ENCODE measurements at places on chromosomes 7 and 10.

DNA sequence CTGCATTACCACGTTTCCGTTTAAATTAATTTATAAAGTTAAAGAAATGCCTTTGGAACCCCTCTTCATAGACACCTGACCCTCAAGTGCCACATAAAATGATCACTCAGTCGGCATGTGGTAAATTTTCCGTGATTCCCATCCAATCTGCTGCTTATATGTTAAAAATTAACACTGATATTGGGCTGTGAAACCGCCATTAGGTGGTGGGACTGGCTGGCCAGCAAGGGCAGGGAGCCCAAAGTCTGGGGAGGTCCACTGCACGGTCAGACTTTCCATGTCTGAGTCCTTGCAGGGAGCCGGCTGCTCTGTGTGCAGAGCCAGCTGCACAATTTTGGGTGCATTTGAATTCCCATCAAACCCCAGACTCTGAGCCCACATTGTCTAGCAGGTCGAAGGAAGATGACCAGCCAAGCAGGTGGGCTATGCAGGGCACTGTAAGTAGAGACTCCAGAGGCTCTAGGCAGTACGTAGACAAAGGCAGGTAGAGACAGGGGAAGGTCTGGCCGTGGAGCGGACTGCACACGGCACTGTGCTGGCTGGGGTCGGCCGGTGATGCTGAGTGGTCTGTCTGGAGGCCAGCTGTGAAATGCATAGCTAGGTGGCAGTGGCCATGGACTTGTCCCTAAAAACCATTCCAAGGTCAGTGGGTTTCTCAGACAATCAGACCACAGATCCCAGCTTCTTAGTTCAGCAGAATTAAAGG lies 122.9 kb downstream of the SH3PXD2A start:
- DNase-seq: no peak

DNA sequence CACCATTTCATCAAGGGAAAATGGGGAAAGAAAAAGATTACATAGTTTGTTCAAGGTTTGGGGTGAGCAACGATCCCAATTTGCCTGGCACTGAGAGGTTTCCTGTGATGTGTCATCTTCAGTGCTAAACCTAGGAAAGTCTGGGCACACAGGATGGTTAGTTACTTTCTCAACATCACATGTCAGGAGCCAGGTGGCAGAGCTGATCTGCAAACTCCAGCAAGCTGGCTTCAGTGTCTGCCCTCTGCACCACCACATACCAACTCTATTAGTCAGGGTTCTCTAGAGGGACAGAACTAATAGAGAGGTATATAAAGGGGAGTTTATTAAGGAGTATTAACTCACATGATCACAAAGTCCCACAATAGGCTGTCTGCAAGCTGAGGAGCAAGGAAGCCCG lies 11.3 kb downstream of the ADAM12 start:
- DNase-seq: no peak

GRCh38 chr10:125531465-125531864 lies 151.5 kb downstream of the TEX36 start:
- DNase-seq: no peak

DNA sequence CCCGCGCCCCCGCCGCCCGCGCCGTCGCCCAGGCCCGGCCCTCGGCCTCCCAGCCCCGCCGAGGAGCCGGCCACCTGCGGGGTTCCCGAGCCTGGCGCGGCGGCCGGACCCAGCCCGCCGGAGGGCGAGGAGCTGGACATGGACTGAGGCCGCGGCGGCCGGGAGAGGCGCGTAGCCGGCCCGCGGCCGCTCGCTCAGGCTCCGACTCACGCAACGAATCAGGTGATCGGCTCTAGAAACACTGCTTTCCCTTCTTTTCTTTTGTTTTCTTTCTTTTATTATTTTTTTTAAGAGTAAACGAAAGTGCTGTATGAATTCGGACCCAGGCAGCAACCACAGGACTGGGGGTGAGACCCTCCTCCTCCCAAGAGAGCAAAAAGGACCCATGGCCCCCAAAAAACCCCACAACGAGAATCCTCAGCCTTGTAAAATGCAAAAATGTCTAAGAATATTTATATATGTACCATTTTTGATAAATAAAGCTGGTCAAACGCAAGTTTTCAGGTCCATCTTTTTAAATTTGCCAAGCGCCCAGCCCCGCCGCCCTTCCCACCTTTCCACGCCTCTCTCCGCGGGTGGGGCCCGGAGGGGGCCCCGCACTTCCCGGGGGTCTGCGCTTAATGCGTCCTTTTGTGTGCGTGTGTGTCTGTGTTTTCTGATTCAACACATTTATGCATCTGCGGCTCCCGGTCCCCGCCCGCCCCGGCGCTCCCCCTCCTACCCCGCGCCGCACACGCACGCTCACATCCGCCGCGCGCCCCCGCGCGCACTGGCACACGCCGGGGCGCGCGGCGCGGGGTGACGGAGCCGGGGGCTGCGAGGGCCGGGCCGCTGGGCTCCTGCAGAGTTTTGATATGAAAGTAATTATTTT lies 4.4 kb downstream of the UNCX start:
- no peak for DNase-seq

GRCh38 chr7:19051767-19052375 lies 65.6 kb downstream of the TWIST1 start:
- peak; percentile 55 for DNase-seq

- DNase-seq: peak; percentile 29
Measured at GRCh38 chr10:111756217-111757061, 427.1 kb downstream of the GPAM start.

All from stimulated activated CD8-positive, alpha-beta memory T cell treated with anti-CD3 and anti-CD28 coated beads, Interleukin-4, amount 100 ng/mL, for 48 hours (primary cell).